ENCODE measurements at places on chromosomes 12 and 14.

DNA sequence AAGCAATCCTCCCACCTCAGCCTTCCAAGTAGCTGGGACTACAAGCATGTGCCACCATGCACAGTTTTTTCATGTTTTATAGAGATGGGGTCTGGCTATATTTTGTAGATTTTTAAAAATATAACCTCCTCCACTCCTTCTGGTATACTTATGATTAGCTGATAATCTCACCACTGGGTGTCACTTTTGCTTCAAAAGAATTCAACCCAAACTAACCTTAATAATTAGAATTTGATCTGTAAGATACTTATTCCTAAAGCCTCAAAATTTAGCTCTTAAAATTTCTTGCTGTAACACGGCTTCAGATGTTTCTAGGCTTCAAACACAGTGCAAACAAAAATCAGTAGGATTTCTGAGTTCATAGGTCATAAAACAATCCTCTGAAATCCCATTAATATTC is 130.3 kb downstream of the CEP83 start:
- no peak for DNase-seq

DNA sequence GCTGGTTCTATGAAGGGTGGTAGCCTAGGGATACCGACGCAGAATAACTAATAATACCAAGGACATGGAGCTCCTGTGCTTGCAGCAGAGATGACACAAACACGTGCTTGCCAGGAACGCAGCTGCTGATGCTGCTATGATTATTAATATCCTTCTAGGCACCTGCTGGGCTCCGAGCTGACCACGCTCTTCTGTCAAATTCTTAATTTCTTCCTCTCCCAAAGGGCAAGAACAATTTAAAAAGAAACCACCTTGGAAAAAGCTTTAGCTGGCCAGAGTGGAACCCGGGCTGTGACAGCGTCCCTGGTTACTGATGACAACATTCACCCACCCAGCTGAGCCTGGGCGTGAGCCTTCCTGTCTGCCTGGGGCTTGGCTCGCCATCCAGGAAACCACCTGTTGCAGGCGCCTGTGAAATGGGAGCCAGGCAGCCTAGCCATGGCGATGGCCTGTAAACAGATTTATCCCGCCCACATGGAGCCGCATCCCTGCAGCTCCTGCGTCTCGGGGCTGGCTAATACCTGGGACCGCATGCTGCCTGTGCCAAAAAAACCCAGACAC is 28.8 kb downstream of the CLMN start:
- DNase-seq: no peak

DNA sequence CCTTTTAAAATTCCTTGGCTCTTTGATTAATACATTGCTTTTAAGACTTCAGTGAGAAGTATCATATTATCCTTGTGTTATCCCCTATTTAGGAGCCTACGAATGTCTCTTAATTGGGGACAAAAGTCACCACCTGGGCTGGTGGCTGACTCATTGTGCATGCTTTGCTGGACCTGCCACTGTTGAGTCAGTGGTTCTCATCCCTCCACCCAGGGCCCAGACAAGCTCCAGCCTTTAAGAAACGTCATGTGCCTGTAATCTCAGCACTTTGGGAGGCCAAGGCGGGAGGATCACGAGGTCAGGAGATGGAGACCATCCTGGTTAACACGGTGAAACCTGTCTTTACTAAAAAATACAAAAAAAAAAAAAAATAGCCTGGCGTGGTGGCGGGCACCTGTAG is 57.9 kb downstream of the OTX2 start:
- DNase-seq: no peak

- DNase-seq: no peak
Observed at GRCh38 chr14:35042632-35043031, 3.4 kb upstream of the FAM177A1 start.

DNA sequence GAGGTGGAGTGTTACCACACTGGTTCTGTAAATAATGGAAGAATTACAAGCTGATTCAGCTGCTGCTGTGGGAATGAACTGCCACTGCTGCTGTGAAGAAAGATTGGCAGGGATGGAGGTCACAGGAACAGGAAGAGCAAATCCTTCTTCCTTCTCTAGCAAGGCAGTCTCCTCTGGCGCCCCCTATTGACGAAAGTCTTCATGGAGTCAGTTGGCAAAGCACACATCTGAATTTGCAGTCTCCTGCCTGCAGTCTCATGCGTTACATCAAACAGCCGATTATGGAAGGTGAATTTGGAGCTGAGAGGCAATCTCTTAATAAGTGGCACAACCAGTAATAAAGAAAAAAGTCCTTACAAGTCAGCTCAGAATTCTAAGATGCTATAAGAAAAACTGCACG is 106.0 kb upstream of the TMTC1 start:
- no peak for DNase-seq

DNA sequence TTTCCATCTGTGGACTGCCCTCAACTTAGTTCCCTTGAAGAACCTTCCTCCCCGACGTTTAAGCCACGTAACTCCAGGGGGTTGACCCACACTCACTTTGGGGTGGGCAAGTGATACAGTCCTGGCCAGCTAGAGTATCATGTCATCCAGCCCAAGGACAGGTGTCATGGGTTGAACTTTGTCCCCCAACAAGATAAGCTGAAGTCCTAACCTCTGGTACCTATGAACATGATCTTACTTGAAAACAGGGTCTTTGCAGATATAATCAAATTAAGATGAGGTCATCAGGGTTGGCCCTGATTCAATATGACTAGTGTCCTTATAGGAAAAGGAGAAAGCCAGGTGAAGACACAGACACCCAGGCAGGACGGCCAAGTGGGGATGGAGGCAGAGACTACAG is 68.6 kb downstream of the ITPK1 start:
- DNase-seq: no peak

DNA sequence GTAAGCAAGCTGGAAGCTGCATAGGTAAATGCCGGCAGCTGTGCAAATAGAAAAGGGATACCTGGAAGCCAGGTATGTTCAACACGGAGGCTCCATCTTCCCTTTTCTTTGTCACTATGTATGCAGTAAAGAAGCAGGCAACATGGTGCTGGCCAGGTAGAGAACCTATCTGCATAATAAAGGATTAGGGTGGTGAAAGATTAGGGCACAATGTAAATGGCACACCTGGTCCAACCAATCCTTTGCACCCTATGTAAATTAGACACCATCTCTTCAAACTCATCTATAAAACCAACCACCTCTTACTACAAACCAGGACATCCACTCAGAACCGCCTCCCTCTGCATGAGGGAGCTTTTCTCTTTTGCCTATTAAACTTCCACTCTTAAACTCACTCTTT is 32.3 kb downstream of the RPS29 start:
- no peak for DNase-seq

DNA sequence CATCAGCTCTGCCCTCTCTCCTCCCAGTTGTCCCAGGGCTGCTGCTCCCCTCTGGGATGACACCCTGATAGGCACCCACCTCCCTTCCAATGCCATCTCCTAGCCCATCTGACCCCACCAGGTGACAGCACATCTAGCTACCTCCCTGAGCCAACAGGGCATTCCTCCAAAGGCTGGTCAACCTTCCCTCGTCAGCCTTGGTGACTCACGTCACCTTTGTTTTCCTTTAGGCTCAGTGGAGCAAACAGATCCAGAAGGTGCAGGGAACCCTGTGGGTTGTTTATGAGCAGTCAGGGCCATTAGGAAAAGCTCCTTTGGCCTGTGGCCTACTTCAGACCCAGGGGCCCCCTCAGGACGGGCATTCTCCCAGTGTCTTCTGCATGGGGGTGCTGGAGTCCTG is 32.4 kb downstream of the PIGH start:
- DNase-seq: no peak

DNA sequence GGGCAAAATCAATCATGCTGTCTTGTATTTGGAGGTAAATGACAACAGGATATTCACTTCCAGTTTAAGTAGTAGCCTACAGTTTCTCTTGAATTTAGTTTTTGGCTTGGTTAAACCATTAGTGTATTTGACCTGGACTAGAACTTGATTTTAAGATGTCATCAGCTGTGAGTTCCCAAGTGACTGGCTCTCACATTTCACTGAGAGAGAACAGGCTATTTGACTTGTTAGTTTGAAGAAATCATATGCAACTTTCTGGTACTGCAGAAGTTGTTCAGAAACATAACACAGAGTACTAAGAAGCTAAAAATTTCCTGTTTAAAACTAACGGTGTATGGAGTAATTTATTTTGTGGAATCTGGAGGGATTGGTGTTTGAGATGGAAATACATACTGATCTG is 22.3 kb downstream of the MNAT1 start:
- no peak for DNase-seq

DNA sequence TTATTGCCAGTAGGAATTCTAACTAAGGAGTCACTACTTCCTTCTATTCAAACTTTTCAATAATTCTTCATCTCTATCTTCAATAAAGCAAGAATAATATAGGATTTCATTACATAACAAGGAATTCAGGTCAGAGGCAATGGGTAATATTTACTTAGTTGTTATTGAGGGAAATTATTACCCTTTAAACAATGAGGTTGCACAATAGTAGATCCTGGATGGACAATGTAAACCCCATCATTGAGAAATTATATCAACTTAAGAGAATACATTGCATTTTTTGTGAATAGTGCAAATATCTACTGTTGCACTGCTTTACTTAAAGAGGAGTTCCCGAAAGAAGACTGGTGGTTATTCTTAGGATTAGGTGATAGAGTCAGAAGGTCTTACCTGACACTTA is 43.8 kb downstream of the A2M start:
- no peak for DNase-seq

DNA sequence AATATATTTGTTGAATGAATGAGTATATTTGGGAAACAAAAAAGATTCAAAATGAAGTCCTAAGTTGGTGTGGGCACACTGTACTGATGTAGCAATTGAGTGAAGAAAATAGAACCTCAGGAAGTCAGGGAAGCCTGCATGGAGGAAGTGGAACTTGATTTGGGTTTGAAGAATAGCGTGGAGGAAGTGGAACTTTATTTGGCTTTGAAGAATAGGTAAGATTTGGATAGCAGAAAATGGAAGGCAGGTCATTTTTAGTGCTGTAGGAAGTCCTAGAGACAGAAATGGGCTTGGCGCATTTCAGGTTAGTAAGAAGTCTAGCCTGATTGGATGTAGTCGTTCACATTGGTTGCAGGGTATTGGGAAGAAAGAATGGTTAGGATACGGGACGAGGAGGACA is 5.4 kb downstream of the C12orf75 start:
- DNase-seq: no peak

DNA sequence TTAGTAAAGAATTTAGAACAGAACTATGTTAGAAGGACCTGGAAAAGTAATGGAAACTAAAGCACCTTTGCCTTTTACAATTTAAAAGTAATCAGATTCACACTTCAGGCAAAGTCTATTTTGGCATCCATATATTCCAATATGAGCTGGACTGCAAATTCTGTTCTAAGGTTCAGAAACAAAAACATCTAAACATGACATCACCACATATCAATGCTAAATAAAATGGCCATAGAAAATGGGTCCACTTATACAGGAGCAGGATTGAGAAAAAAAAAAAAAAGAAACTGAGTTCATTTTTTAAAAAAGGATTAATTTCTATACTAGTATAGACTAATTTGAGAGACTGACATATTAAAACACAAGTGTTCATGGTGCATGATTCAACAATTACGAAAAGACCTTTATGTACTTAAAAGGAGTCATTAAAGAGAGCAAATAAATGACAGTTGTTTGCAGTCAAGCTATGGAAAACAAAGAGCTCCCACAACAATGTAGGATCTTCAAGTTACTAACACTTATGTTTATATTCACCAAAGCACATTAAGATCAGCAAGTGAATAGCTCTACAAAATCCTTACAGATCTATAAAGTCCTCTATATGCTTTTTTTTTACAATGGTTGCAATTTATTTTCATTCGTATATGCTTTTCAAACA is 45.7 kb downstream of the DICER1 start:
- no peak for DNase-seq

DNA sequence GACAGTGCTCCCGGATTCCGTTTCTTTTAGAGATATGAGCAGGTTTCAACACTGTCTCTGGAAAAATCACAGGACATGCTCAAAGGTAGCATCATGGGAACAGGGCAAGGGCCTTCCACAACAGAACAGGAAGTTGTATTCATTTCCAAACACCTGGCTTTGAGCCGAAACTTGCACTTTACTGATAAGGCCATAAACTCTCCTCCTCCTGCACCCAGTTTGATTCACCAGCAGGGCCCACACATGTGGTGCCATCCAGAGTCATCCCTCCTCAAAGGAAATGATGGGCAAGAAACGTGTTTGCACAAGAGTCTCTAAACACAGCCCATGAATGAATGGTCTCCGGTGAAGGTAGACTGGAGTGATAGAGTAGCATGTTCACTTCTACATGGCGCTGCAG is 268.4 kb upstream of the FKBP4 start:
- no peak for DNase-seq

DNA sequence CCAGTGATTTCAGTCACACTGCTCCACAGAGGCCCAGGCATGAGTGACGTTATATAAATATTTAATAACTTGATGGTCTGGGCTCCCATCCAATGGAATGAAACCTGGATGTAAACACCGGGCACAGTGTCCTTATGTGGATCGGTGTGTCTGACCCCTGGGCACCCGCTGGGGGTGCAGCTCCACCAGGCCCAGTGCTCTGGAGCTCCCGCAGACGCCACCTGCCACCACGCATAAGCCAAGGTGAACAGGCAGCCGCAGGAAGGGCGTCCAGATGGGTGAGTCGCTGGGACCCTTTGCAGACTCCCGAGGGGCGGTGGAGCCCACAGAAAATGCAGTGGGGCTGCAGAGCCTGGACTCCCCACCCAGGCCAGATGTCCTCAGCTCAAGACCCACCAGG is 121.6 kb downstream of the SCARB1 start:
- no peak for DNase-seq

DNA sequence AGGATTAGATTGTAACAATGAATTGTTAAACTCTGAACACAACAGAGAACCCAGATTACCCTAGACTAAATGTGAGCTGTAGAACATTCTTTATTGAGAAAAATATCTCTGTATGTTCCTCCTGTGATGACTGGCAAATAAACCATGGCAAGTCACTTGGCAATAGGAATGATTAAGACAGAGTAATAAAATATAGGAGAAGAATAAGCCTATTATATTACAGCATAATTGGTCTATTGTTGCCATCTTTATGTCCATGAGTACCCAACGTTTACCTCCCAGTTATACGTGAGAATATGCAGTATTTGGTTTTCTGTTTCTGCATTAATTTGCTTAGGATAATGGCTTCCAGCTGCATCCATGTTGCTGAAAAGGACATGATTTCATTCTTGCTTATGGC is 211.2 kb upstream of the AVPR1A start:
- DNase-seq: no peak

GRCh38 chr12:79414252-79414651 is 276.5 kb downstream of the PAWR start:
- no peak for DNase-seq

DNA sequence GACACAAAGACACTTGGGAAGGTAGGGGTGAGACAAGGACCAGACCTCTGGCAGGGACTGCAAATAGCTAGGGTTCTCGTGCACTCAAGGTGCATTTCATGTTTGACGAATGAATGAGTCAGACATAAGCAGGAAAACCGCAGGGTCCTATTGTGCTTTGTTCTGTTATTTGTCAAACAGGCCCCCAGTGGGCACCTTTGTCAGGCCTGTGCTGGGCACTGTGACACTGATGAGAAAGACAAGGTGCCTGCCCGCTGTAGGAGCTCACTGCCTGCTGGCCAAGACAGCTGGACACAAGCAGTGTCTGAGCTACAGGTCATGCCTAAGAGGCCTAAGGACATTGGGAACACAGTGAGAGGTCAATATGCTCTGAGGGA is 2.3 kb downstream of the OTUB2 start:
- no peak for DNase-seq

All from stimulated activated CD8-positive, alpha-beta memory T cell treated with anti-CD3 and anti-CD28 coated beads, Interleukin-7, amount 100 ng/mL, for 1 hour (primary cell).